Activated naive CD4-positive, alpha-beta T cell treated with anti-CD3 and anti-CD28 coated beads for 36 hours (primary cell): ENCODE measurements at places on chromosomes 16 and 17.

DNA sequence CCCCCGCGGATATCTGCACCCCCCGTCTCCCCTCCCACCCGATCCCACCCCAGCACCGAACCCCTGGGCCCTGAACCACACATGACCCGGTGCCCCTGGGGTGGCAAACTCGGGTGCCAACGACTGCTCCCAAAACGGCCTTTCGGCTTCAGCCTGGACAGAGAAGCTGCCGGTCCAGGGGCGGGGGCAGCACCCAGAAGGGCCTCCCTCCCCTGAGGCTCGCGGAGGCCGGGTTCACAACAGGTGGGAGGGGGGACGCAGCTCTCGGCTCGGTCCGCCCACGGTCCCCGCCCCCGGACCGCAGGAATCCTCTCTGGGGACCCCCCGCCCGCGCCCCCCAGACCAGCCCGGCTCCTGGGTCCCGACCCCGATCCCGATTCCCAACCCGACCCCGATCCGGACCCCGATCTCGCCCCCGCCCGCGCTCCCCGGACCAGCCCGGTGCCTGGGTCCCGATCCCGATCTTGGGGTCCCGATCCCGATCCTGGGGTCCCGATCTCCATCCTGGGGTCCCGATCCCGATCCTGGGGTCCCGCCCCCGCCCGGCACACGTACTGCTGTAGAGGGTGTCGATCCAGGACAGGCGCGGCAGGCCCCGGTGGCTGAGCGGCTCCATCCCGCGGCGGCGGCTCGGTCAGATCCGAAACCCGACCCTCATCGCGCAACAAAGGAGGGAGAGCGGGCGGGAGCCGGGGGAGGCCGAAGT, 516 bp downstream of the ABR start:
- no peaks in the 10 kb centered on the region for H3K36me3 ChIP-seq
- H3K27me3 ChIP-seq, result no peaks in the 10 kb centered on the region
- no peak overlapping the region for H3K27ac ChIP-seq
- peak overlapping the region; percentile 63 for H3K4me3 ChIP-seq
- H3K4me1 ChIP-seq, result peaks cover 8% of the 10 kb centered on the region
- DNase-seq, result no peak

- DNase-seq, result no peak
- no peaks in the 10 kb centered on the region for H3K27me3 ChIP-seq
- no peak overlapping the region for H3K27ac ChIP-seq
- H3K36me3 ChIP-seq, result no peaks in the 10 kb centered on the region
- H3K4me1 ChIP-seq, result no peaks in the 10 kb centered on the region
Observed at GRCh38 chr16:56311208-56312027, 113.9 kb downstream of the AMFR start.

DNA sequence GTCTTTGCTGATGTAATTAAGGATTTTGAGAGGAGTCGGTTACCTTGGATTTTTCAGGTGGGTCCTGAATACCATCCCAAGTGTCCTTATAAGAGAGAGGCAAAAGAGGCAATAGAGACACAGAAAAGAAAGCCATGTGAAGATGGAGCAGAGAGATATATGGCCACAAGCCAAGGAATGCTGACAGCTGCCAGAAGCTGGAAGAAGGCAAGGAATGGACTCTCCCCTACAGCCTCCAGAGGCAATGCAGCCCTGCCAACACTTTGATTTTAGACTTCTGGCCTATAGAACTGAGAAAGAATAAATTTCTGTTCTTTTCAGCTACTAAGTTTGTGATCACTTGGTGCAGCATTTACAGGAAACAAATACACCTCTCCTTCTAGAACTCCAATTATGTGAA, 8.2 kb upstream of the RNFT1 start:
- H3K27ac ChIP-seq, result no peak overlapping the region
- H3K27me3 ChIP-seq, result no peaks in the 10 kb centered on the region
- DNase-seq, result no peak
- H3K36me3 ChIP-seq, result no peaks in the 10 kb centered on the region
- H3K4me3 ChIP-seq, result no peak overlapping the region
- H3K4me1 ChIP-seq, result no peaks in the 10 kb centered on the region

DNA sequence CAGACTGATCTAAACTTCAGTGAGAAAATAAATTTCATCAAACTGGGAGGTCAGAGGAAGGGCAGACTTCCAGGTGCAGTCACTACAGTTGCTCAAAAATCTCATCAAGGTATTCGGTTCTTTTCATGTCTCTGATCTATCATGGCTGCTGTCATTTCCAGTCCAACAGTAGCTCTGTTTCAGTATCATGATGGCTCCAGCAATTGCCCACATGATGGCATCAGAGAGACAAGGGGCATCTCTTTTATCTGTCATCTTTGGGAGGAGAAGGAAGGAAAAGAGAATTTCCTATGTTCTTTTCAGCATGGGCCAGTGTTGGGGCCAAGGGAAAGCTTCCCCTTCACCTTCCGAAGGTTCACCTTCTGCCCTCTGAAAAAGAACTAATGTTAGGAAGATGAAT, 504.9 kb upstream of the HSBP1 start:
- DNase-seq, result no peak
- H3K27me3 ChIP-seq, result no peaks in the 10 kb centered on the region
- no peak overlapping the region for H3K4me3 ChIP-seq
- no peak overlapping the region for H3K27ac ChIP-seq
- no peaks in the 10 kb centered on the region for H3K36me3 ChIP-seq

DNA sequence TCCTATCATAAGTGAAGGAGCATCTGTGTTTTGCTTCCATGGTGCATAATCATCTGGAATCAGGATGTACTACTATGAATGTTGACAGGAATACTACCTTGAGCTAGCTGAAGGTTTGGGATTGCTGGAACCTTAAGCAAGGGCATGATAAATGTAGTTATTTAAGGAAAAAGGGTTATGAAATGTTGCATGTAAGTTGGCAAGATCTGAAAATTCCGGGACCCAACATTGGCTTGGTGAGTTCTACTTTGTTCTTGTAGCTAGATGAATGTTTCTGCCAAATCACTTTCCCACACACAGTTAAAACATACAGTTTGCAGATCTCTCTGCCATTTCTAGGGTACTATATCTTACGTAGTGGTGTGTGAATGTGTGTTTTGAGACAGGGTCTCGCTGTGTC, 13.6 kb downstream of the RHOT1 start:
- H3K36me3 ChIP-seq, result peaks cover 14% of the 10 kb centered on the region
- peaks cover 2% of the 10 kb centered on the region for H3K4me1 ChIP-seq
- no peak for DNase-seq
- H3K27me3 ChIP-seq, result no peaks in the 10 kb centered on the region
- no peak overlapping the region for H3K4me3 ChIP-seq

- H3K36me3 ChIP-seq, result no peaks in the 10 kb centered on the region
- H3K4me1 ChIP-seq, result peaks cover 85% of the 10 kb centered on the region
- no peak overlapping the region for H3K4me3 ChIP-seq
- H3K27me3 ChIP-seq, result no peaks in the 10 kb centered on the region
- H3K27ac ChIP-seq, result peak overlapping the region; percentile 81
- DNase-seq, result peak; percentile 41
Observed at GRCh38 chr17:77884019-77884418, 74.5 kb upstream of the TNRC6C start.

GRCh38 chr16:4765511-4766474, 1.2 kb downstream of the ZNF500 start:
- H3K4me1 ChIP-seq, result peaks cover 35% of the 10 kb centered on the region
- H3K36me3 ChIP-seq, result peaks cover 10% of the 10 kb centered on the region
- no peak for DNase-seq
- peak overlapping the region; percentile 82 for H3K27ac ChIP-seq

- H3K4me1 ChIP-seq, result no peaks in the 10 kb centered on the region
- no peaks in the 10 kb centered on the region for H3K27me3 ChIP-seq
- no peak for DNase-seq
- peaks cover 12% of the 10 kb centered on the region for H3K36me3 ChIP-seq
- H3K27ac ChIP-seq, result no peak overlapping the region
Observed at GRCh38 chr17:35011671-35012216, 31.4 kb downstream of the LIG3 start.

GRCh38 chr17:77548967-77549366, 408.2 kb downstream of the SEC14L1 start:
- H3K27me3 ChIP-seq, result no peaks in the 10 kb centered on the region
- no peak overlapping the region for H3K27ac ChIP-seq
- no peaks in the 10 kb centered on the region for H3K4me1 ChIP-seq
- no peaks in the 10 kb centered on the region for H3K36me3 ChIP-seq
- no peak for DNase-seq

- peaks cover 25% of the 10 kb centered on the region for H3K4me1 ChIP-seq
- peaks cover 5% of the 10 kb centered on the region for H3K27me3 ChIP-seq
- peaks cover 7% of the 10 kb centered on the region for H3K36me3 ChIP-seq
- peak overlapping the region; percentile 70 for H3K4me3 ChIP-seq
- no peak overlapping the region for H3K27ac ChIP-seq
- DNase-seq, result no peak
Observed at GRCh38 chr17:67246403-67246652, 1.3 kb upstream of the HELZ start.

- H3K4me1 ChIP-seq, result peaks cover 3% of the 10 kb centered on the region
- no peaks in the 10 kb centered on the region for H3K36me3 ChIP-seq
- DNase-seq, result no peak
- H3K27ac ChIP-seq, result no peak overlapping the region
Observed at GRCh38 chr17:4591529-4591928, 7.2 kb downstream of the SMTNL2 start.
